Astrocyte (in vitro differentiated cells and primary cell): ENCODE measurements at places on chromosomes 2 and 18.

GRCh38 chr2:150938527-150938926 is 323.1 kb downstream of the RBM43 start:
- peak; percentile 42 for DNase-seq

GRCh38 chr18:74951165-74951760 is 257.7 kb downstream of the PTGR3 start:
- DNase-seq, result peak; percentile 95

DNA sequence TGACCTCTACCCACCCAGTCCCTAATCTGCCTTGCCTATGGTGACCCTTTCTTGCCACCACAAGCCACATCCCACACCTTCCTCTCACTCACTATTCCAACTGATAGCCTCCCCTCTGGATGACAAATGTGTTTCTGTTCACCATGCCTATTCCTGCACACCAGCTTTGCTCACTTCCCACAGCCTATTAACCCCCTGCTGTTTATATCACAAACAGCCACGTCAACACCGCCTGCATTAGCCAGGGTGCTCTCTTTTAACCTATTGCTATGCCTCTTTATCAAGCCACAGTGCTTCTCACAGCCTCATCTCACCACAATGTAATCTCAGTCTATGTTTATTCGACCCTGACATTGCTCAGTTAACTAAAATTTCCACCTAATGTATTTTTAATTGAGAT is 271.8 kb downstream of the SUCLG1 start:
- no peak for DNase-seq

DNA sequence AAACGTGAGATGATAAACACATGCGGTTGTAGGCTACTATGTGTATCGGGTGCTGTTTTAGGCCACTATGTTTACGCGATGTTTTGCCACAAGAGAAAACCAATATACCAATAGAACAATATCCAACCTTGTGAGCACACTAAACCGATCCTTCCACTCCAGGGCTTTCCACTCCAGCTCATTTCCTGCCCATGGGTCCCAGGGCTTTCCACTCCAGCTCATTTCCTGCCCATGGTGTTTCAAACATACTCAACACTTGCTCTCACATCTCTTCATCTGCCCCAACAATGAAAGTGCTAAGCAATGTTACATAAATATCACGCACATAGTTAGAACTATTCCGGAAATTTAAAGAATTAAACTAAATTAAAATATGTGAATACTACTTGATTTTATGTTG is 80.0 kb downstream of the EPB41L3 start:
- DNase-seq, result no peak

DNA sequence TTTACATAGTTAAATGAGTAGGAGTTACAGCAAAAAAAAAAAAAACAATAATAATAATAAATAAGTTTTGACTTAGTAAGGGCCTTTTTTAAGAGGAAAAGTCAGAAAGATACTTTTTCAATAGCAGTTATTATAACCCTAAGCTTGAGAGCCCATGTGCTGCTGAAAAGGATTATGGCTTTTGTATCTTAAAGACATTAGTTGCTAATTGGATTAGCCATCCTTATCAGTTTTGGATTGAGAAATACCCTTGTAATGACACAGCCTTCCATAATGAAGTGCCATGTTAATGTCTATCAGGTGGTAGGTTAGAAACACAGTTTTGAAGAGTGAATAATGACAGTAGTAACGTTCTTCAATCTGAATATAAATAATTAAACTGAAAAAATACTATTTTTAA is 554.0 kb downstream of the RIT2 start:
- no peak for DNase-seq

DNA sequence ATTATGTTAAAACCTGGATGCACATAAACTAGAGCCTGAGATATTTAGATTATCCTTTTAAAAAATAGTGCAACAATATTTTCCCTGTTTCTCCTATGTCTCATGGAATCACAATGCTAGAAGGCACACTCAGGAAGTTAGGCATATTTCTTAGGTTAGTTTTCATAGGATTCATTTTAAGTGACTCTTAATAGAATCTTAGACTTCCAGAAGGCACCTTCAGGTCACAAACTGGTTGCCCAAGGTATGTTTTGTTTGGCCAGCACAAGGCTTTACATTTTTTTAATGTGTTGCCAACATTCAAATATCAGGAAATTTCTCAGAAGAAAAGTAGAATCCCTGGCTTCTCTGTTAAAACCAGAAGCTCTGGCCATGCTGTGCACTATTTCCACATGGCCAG is 129.3 kb downstream of the LNPK start:
- peak; percentile 71 for DNase-seq

GRCh38 chr2:117299451-117299850 is 515.0 kb upstream of the DDX18 start:
- DNase-seq, result no peak

- DNase-seq, result no peak
Measured at GRCh38 chr2:3602553-3603339, 7.8 kb downstream of the COLEC11 start.

GRCh38 chr2:163347982-163348856 is 387.6 kb downstream of the FIGN start:
- DNase-seq, result peak; percentile 94

DNA sequence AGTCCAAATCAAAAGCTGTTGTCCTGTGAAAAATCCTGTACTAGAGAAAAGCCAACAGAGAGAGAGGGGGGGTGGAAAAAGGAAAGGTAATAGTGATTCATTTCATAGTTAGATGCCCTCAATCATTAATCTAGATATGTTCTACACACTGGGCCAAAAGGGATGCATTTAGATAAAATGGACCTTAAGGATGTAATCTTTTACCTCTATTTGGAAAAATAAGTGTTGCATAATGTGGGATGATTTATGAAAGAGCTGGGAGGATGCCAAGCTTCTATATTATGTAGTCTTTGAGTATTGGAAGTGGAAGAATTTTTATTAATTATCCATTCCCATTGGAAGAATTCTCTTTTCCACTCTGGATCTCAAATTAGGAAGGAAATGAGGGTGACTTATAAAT is 480.5 kb upstream of the ZEB2 start:
- DNase-seq, result peak; percentile 64

GRCh38 chr2:240327566-240327965 is 107.9 kb upstream of the GPC1 start:
- DNase-seq, result no peak

DNA sequence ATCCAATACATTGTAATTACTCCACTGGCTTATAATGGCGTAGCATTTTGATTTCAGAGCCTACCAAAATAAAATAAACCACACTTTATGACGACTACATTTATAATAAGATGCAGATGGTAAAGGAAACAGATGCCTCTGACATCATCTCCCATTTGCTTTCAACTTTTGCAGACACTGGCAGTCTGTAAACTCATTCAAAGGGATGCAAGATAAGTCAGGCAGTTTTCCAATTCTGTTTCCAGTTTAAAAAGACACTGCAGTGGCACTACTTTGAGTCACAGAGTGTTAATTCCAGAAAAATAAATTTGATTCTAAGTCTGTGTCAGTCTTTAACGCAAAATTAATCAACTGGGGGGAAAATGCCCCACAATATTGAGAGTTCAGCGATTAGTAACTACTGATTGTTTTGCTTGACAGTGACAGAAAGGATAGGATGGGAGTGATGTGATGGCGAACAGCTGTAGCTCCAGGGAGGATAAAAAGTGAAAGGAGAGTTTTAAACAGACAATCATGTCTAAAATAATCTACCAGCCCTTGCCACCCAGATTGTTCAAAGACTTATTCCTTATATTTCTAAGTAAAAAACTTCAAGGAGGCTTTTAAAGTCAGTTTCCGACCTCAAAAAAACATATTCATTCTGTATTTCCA is 6.7 kb downstream of the DSEL start:
- peak; percentile 74 for DNase-seq

- peak; percentile 28 for DNase-seq
Measured at GRCh38 chr2:152284398-152284797, 50.6 kb upstream of the FMNL2 start.

GRCh38 chr2:32783933-32784332 is 156.1 kb downstream of the TTC27 start:
- DNase-seq, result no peak

DNA sequence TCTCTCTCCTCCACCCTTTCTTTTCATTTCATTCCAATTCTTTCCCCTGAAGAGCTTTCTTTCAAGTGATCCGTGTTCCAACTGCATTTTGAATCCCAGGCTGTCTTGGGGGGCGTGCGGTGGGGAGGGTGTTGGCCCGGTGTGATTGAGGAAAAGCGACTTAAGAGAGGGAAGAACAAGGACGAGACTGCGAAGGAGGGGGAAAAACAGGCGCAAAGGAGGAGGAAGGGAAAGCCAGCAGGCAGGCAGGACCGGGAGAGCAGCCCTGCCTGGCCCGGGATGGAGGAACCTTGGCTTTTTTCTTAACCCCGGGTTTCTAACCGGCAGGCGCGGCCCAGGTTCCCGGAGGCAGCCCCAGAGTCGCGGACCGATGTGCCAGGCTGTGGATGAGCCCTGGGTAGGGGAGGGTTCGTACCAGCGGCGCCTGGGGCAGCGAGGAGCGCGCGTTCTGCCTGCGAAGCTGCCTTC is 1.3 kb downstream of the ADCYAP1 start:
- DNase-seq, result no peak

DNA sequence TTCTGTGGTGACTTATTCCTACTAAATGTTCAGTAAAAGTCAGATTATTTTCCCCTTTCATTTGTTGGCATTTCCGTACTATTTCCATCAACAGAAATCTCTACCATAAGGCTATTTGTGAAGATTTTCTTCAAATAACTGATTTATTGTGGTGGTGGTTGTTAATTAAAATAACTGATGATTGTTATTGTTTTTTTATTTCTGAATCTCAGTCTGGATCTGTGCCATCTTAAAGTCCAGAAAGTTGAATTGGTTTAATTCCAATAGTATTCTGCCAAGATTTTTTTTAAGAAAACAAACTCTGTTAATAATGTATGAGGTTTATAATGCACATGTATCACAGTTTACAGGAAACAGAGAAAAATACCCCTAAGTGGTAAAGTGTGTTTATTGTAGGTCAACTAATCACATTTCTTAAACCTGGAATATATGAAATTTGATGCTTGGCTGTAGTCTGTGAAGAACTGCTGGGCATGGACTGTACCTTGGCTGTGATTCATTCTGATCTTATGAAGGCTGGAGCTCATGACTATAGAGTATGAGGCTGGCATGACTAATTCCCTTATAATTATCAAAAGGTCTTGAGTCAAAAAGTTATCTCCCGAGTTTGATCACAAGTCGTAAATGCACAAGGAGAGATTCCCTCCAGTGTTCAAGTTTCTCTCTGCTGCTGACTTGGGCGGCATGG is 134.2 kb upstream of the RND3 start:
- DNase-seq, result peak; percentile 92

- peak; percentile 62 for DNase-seq
Measured at GRCh38 chr2:196263181-196263747, 91.9 kb upstream of the STK17B start.

DNA sequence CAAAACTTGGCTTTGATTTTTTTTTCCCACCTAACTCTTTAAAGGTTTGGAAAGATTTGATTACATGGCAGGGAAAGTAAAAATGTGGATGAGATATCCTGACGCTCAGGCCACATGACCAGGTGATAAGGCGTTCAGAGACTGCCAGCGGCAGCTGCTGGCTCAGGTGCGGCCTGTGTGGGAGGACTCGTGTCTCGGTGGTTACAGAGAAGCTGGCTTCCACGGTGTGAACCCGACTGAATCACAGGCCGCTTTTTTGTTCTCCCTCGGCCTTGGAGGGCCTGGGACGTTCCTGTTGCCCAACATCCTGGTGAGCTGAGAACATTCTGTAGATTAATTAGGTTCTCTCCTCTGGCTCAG is 124.2 kb upstream of the ZNF516 start:
- peak; percentile 88 for DNase-seq

- DNase-seq, result peak; percentile 47
Measured at GRCh38 chr2:164840930-164841718, 499 bp downstream of the COBLL1 start.

DNA sequence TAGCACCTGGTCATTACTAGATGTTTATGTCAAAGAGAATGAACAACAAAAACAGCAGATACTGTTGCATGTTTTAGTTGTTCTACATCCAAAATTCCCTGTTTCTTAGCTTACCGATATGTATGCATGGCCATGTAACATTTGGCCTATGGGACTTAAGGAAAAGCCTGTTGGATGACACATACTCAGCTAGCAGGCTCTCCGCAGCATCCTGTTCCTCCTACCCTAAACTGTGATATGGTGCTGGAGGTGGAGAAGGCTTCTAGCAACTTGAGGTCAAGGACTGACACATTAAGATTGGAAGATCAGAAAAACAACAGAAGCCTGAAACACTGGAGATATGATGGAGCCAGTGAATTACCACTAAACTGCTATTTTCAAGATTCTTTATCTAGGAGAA is 537.8 kb downstream of the LRRTM4 start:
- DNase-seq, result no peak

GRCh38 chr2:9178904-9179571 is 27.6 kb upstream of the ASAP2 start:
- DNase-seq, result peak; percentile 90
